Activated T-helper 9 cell treated with anti-CD3 and anti-CD28 coated beads, Interleukin-2, amount 50 U/mL, for 16 hours (primary cell): ENCODE measurements at places on chromosomes 6 and 20.

DNA sequence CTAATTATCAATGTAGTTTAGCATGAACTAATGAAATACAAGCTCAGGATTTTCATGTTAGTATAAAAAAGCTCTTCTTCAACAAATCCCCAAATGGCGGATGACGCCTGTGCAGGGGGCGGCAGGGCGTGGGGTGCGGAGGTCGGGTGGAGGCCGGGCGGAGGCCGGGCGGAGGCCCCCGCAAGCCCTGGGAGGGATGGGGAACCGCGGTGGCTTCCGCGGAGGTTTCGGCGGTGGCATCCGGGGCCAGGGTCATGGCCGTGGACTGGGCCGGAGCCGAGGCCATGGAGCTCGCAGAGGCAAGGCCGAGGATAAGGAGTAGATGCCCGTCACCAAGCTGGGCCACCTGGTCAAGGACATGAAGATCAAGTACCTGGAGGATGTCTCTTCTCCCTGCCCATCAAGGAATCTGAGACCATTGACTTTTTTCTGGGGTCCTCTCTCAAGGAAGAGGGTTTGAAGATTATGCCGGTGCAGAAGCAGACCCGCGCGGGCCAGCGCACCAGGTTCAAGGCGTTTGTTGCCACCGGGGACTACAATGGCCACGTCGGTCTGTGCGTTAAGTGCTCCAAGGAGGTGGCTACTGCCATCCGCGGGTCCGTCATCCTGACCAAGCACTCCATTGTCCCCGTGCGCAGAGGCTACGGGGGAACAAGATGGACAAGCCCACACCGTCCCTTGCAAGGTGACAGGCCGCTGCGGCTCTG, 10.4 kb upstream of the EIF2S2 start:
- DNase-seq = no peak

- DNase-seq = no peak
These were observed 13.6 kb upstream of the RIPOR3 start for GRCh38 chr20:50704971-50705370.

- DNase-seq = no peak
These were observed 22.2 kb upstream of the ENTPD6 start for GRCh38 chr20:25173321-25173720.

GRCh38 chr6:37705239-37706051, 7.8 kb upstream of the MDGA1 start:
- DNase-seq = peak; percentile 66

DNA sequence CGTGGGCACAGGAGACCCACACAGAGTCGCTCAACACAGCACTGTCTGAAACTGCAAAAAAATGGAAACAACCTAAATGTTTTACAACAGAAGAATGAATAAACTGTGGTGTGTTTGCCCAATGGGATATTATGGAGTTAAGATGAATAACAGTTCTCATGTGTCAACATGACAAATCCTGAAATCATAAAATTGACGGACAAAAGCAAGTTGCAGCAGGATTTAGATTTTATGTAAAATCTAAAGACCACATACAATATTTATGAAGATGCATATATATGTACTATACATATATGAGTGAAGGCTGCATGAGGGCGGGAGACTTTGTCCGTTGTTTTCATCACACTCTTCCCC, 79.7 kb downstream of the GRM4 start:
- no peak for DNase-seq

DNA sequence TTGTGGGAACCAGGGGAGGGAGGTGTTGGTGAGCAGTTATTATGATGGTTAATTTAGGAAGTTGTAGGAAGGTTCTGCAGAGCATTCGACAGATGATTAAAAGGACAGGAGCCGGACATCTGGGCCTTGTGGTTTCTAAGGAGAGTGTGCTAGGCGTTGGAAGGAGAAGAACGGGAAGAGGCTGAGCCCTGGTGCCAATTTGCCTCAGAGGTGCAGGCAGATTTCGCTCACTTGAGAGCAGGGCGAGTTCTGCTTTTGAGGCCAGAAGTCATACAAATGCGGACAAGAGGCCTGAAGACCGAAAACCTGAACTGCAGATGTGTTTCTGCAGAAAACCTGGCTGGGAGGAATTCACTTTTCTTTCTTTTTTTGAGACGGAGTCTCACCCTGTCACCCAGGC, 30.5 kb upstream of the RPS6KA2 start:
- DNase-seq = no peak

DNA sequence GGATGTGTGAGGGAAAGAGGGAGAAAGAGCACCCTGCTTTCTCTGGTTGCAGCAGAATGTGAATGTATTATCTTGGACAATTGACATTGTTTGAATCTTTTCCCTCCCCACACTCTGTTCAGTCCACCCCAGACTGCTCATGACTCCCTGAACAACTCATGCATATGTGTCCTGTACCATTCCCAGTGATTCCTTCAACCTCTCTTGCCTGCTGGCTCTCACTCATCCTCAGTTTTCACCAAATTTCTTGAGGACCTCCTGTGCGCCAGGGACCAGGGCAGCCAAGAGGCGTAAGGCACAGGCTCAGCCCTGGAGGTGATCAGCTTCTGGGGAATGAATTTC, 5.4 kb downstream of the NOX3 start:
- DNase-seq = no peak

DNA sequence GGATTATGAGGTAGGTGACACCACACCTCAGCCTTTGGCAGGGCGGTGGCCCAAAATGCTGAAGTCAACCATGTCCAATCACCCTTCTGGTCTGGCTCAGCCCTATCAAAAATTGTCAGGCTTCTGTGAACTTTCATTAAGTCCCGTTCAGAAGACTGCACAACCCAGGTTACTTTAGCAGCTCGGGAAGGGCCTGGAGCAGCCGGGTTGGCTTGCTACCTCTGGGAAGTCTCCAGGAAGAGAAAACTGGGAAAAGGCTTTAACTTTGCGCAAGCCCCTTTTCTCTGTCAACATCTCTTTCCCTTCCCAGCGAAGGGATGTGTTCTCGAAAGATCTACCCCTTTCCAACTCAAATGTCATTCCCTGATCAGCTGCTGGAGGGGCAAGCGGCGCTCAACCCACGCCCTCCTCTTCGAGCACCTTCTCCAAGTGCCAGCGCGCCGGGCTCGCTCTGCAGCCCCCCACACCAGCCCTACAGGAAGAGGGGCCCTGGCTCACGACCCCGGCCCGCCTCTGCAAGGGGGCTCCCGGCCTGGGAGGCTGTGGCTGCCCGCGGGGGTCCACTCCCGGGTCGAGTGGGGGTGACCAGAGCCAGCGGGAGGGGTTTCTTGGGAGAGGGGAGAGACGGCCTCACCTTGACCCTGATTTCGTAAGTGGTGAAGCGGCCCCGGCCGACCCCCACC, 573 bp downstream of the SNX3 start:
- no peak for DNase-seq

GRCh38 chr6:163522033-163522432, 107.5 kb downstream of the QKI start:
- no peak for DNase-seq

- DNase-seq = no peak
These were observed 2.4 kb upstream of the FOXA2 start for GRCh38 chr20:22586645-22587310.

GRCh38 chr6:142797159-142797558, 147.8 kb downstream of the HIVEP2 start:
- DNase-seq = no peak

- no peak for DNase-seq
These were observed 9.9 kb downstream of the ADIG start for GRCh38 chr20:38590676-38591473.

GRCh38 chr20:16434062-16434664, 139.1 kb downstream of the KIF16B start:
- peak; percentile 4 for DNase-seq

GRCh38 chr6:109103942-109104341, 8.6 kb downstream of the CEP57L1 start:
- no peak for DNase-seq
